ENCODE measurements at places on chromosomes 2 and 18. TPM values are rescaled to one million over a fixed set of nuclear protein-coding genes. Genes with fewer than 3 reads are reported as not detected.

TRIM43 gene
- total RNA-seq, result not detected

MAPK4 gene
- 0.21 TPM for total RNA-seq

IL1RL2 gene
- total RNA-seq, result not detected

DYNAP gene
- total RNA-seq, result not detected

SLC9A2 gene
- total RNA-seq, result 0.05 TPM

TWIST2 gene
- total RNA-seq, result not detected

ZAP70 gene
- total RNA-seq, result 93.4 TPM

CPLX4 gene
- not detected for total RNA-seq

SRD5A2 gene
- 0.64 TPM for total RNA-seq

ELOA2 gene
- not detected for total RNA-seq

ACVR1C gene
- 0.10 TPM for total RNA-seq

KIF1A gene
- total RNA-seq, result 52.2 TPM

GATA6 gene
- 23.8 TPM for total RNA-seq

Data from endothelial cell (in vitro differentiated cells).